ENCODE measurements at places on chromosomes 11 and 22.

GRCh38 chr22:26321469-26321913, 107.6 kb upstream of the ASPHD2 start:
- no peak for DNase-seq

GRCh38 chr11:77602381-77603088, 12.8 kb downstream of the AQP11 start:
- DNase-seq = no peak

DNA sequence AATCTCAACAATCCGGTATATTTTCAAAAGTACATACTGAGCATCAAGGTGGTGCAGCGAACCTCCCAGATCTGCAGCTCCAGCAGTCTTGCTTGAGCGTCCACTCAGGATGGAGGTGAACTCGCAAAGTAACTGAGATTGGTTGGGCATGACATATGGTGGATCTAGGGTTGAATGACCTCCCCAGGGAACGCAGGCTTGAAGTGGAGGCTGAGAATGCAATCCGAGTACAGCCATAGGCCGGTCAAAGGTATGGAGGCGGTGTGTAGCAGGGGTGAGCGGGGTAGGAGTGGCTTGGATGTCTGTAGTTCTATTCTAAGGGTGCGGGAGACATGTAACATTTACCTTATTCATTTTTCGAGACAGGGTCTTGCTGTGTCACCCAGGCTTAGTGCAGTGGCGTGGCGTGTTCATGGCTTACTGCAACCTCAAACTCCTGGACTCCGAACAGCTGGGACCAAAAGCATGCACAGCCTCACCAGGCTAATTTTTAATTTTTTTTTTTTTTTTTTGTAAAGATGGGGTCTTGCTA, 631 bp upstream of the C22orf39 start:
- DNase-seq = peak; percentile 39

DNA sequence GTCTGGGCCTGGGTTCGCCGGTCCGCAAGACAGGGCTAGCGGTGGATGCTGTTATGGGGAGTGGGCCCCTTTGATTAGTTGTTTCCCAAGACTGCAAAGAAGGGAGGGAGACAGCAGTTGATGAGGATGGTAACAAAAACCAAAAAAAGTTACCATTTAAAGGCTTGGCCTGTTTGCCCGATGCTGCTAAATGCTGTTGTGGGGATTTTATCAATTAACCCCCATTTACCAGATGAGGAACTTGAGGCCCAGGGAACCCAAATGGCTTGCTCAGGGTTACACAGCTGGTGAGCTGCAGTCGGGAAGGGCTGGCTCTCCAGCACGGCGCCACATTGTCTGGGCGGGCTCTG, 3.4 kb downstream of the TRPT1 start:
- no peak for DNase-seq

- no peak for DNase-seq
Observed at GRCh38 chr11:47669856-47670255, 27.5 kb upstream of the MTCH2 start.

GRCh38 chr22:19463491-19464469, 15.2 kb downstream of the UFD1 start:
- no peak for DNase-seq

GRCh38 chr11:114060392-114061047, 1.0 kb downstream of the ZBTB16 start:
- no peak for DNase-seq

DNA sequence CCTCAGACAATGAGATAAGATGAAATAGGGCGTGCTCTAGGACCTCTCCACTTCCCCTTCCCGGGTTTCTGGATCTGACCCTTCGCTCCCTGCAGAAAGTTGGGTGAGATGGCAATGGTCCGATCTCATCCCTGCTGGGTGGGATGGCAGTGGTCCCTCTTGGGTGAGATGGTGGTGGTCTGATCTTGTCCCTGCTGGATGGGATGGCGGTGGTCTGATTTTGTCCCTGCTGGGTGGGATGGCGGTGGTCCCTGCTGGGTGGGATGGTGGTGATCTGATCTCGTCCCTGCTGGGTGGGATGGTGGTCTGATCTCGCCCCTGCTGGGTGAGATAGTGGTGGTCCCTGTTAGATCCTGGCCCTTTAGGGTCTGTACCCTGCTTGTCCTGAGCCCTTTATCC, 21.3 kb downstream of the ST14 start:
- DNase-seq = no peak

DNA sequence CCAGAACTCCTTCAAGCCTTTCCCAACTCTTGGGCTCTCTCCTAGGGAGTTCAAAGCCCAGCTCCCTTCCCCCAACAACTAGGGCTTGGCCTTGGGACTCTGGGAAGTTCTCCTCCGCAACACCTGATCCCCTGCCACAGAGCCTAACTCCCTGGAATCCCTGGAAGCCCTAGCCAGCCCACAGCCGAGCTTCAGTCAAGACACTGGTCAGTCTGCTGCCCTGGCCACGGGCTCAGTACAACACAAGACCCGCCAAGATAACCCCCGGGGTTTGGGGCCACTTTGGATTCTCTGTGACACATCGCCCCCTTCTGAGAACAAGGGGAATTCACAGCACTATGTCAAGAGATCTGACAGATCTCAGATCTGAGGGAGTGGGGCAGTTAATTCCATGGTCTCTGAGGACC, 58.3 kb downstream of the SLC22A12 start:
- DNase-seq = no peak

- no peak for DNase-seq
Observed at GRCh38 chr22:39439170-39439569, 17.6 kb upstream of the MGAT3 start.

- DNase-seq = no peak
Observed at GRCh38 chr22:40281717-40282116, 64.6 kb upstream of the ADSL start.

DNA sequence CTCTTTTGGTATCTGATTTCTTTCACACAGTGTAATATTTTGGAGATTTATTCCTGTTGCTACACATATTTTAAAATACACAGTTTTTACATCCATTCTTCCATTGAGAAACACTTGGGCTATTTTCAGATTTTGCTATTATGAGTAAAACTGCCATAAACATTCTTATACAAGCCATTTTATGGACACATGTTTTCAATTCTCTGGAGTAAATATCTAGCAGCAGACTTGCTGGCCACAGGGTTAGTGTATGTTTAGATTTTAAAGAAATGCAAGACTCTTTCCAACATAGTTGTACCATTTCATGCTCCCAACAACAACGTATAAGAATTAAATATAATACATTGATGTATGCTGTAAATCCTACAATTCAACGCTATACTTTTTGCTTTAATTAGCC, 360.8 kb upstream of the PITPNB start:
- DNase-seq = no peak

GRCh38 chr11:8512547-8512946, 81.5 kb downstream of the STK33 start:
- DNase-seq = no peak

DNA sequence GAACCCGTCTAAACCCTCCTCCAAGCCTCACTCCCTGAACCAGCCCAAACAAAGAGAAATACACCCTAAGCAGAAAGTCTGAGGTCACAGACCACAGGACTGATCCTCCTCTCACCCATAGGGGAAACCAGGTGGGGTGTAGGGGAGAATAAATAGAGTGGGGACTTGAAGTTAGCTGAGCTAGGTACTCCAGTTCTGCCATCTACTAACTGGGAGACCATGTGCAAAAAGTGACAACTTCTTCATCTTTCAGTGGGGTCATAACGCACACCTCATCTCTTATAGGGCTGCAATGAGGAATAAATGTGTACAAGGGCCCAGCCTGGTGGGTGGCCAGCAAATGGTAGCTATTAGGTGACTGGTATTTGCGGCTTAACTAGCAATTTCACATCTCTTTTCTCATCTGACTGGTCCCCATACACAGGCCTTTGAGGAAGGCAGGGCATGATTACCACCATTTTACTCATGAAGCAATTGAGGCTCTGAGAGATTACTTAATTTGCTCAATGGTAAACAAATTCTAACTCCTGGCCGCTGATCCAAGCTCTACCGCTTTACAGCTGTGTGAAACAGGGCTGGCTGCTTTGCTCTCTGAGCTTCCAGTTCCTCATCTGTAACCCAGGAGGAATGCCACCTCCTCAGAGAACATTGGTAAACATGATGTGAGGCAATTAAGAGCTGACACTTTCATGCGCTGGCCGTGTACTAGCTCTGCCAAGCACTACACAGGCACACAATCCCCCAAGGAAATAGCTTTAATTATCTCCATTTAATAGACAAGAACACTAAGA, 16.6 kb downstream of the TBC1D10A start:
- no peak for DNase-seq

DNA sequence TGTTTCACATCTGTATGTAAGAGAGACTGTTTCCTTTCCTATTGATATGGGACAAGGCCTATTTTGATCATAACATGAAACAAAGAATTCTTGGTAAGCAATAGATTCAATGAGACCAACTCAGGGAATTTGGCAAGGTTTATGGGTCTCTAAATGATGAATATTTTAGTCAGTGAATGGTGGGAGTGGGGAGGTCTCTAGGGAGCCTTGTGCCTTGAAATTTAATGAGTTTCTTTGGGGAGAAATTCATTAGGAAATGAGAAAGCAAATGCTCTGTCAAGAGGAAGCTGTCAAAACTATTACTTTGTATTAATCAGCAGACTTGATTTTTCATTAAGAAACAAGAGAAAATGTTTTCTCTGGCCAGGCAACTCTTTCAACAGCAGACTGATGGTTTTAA, 921.7 kb upstream of the API5 start:
- DNase-seq = no peak

- DNase-seq = no peak
Observed at GRCh38 chr22:45328822-45329529, 19.2 kb downstream of the FAM118A start.

- DNase-seq = no peak
Observed at GRCh38 chr11:93945596-93945995, 75.6 kb upstream of the HEPHL1 start.

DNA sequence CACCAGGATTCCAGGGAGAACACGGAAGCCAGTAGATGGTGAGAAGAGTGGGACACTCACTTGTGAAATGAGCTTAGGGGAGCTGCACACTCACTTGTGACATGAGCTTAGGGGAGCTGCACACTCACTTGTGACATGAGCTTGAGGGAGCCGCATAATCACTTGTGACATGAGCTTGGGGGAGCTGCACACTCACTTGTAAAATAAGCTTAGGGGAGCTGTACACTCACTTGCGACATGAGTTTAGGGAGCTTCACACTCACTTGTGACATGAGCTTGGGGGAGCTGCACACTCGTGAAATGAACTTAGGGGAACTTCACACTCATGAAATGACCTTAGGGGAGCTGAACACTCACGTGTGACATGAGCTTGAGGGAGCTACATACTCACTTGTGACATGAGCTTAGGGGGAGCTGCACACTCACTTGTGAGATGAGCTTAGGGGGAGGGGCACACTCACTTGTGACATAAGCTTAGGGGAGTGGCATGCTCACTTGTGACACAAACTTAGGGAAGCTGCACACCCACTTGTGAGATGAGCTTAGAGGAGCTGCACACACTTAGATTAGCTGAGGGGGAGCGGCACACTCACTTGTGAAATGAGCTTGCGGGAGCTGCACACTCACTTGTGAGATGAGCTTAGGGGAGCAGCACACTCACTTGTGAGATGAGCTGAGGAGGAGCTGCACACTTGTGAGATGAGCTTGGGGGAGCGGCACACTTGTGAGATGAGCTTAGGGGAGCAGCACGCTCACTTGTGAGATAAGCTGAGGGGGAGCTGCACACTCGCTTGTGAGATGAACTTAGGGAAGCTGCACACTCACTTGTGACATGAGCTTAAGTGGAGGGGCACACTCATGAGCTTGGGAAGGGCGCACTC, 59.0 kb downstream of the NCAPD3 start:
- no peak for DNase-seq

- DNase-seq = no peak
Observed at GRCh38 chr11:119578521-119579191, 150.3 kb downstream of the NECTIN1 start.

DNA sequence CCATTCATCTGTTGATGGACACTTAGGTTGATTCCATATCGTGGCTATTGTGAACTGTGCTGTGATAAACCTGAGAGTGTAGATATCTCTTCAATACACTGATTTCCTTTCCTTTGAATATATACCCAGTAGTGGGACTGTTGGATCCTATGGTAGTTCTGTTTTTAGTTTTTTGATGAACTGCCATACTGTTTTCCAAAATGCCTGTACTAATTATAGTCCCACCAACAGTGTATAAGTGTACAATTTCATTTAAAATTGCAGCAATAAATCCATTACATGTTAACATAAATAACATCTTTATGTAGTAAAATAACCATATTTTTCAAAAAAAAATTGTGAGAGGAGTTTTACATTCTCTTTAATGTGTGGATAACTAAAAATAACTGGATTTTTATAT, 65.0 kb upstream of the SYT9 start:
- DNase-seq = no peak

DNA sequence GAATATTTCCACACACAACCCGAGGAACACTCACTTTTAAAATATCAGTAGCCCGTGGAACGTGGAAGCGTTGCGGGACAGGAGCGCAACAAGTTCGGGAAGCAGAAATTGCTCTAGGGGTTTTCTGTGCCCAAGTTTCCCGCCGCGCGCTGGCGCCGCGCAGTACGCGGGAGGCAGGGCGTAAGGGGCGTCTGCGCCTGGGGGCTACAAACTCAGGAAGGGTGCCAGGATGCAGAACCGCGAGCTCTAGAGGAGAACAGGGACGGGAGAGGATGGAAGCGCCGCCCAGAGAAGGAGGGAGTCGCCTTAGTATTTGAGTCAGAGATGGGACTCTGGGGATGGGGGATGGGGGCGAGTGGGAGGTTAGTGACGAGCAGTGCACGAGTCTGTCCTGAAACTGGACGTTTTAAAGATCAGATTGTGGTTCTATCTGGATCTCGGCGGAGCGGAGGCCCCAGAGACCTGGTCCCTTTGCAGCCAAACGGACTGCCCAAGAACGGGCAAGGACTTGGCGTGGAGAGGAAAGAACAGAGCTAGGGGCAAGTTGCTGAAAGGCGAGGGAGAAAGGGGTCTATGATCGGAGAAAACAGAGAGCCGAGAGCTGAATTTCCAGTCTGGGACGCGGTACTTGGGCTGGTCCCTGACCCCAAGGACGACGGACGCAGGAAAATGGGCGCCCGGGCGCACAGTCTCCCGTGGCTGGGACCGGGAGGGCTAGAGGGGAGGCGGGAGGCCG, 4.7 kb downstream of the BSX start:
- peak; percentile 10 for DNase-seq

GRCh38 chr22:21951931-21952465, 650 bp downstream of the PPM1F start:
- DNase-seq = no peak

DNA sequence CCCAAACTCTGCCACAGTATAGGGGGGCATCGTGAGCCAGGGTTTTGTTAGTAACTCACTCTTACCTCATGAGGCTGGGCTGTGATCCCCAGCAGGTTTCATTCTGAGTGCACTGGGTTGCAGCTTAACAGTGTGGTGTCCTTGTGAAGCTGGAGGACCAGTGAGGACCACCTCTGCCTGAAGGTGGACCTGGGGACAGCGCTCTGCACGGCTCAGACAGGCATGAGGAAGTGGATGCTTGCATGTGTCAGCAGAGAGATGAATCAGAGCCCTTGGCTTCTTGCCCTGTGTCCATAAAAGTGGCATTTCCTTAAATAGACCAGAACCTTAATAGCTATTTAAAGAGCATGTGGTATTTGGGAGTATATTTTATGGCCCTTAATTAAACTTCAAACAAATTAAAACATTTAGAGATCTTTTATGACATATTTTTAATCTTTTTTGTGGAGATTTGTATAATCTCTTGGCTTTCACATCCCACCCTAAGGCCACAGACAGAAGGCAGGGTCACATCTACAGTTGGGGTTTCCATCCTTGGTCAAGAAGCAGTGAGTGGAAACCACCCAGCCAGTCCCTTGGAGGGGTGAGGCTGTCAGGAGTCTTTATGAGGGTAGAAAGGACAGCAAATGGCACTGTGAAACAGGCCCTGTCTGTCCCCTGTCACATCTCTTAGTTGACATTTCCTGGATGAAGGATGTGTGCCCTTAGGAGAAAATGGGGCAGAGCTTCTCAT, 24.8 kb upstream of the ADORA2A start:
- peak; percentile 84 for DNase-seq

Data from hematopoietic multipotent progenitor cell (in vitro differentiated cells).